ENCODE measurements at places on chromosomes 6 and 20. TPM values are rescaled to one million over a fixed set of nuclear protein-coding genes. Genes with fewer than 3 reads are reported as not detected.

Gene CNKSR3
- total RNA-seq = 2.7 TPM

Gene TGM3
- total RNA-seq = 0.19 TPM

Gene MUCL3
- total RNA-seq = not detected

Gene SEL1L2
- total RNA-seq = not detected

Gene RAET1G
- total RNA-seq = not detected

Gene TSBP1
- total RNA-seq = not detected

Gene TXNDC5
- total RNA-seq = 574 TPM
